ENCODE measurements at places on chromosomes 2 and 18. TPM values are rescaled to one million over a fixed set of nuclear protein-coding genes. Genes with fewer than 3 reads are reported as not detected.

G6PC2 gene
- not detected for total RNA-seq

KHK gene
- 2.9 TPM for total RNA-seq

EML6 gene
- total RNA-seq, result 2.1 TPM

DSC2 gene
- total RNA-seq, result 2.8 TPM

LGALSL gene
- total RNA-seq, result 4.9 TPM

IMPA2 gene
- 14.4 TPM for total RNA-seq

INHBB gene
- 1.0 TPM for total RNA-seq

BBS5 gene
- 3.7 TPM for total RNA-seq

ZNF804A gene
- total RNA-seq, result 1.5 TPM

ABCG8 gene
- total RNA-seq, result not detected
